CD4-positive, alpha-beta T cell treated with Interleukin-4 for 1 hour (primary cell): ENCODE measurements at places on chromosomes 11 and 22.

DNA sequence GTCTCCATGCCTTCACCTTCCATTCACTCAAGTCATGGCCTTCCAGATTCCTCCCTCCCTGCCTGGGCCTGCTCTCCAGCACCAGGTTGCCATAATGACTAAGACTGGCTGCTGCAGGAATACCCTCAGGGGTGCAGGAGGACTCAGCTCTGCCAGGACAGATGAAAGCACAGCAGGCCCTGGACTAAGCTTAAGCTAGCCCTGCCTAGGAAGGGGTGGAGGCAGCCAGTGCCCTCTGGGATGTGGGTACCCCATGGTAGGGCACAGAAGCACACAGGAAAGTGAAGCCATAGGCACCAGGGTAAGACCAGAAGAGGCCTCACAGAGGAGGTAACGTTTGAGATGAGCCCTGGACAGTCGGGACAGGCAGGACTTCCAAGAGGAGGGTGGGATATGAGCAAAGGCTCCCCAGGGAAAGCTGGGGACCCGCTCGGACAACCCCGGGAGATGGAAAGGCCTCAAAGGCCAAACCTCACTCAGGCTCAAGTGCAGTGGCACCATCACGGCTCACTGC is 3.0 kb upstream of the RIN1 start:
- no peak for DNase-seq

- no peak for DNase-seq
Observed at GRCh38 chr11:118175993-118176777, at the start of gene SCN2B. Gene SCN2B (minus strand): TSS chr11:118176639. CDS start chr11:118176431, 208 bp downstream.

DNA sequence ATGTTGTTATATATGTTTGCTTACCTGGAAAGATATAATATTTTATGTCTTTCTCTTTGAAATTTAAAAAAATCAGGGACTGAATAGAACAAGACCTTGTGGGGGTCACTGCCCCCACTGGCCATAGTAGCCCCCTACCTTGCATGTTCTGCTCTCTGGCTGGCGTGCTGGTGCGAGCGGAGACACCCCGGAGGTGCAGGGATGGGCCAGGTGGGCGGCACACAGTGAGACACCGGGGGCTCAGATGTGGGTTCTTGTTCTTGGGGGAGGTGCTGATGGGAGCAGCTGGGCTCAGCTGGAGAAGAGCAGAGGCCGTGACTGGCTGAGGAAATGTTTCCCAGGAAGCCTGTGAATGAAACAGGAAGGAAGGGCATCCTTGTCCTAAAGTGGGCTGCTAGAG is 20.2 kb downstream of the GAB4 start:
- no peak for DNase-seq

DNA sequence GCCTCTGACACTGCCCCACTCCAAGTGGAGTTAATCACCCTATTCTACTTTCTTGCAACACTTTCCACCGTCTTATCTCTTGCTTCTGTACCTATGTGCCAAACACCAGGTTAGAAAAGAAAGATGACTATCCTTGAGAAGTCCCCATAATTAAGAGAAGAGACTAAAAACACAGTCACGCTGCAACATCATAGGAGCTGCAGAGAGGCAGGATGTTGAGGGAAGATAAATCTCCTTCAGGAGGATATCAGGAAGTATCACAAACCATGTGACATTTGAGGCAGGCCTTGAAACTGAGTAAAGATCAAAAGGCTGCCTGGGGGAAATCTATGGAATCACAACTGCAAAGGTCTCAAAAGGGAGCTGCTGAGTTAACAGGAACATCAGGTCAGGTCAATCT is 24.8 kb downstream of the GAB2 start:
- no peak for DNase-seq

DNA sequence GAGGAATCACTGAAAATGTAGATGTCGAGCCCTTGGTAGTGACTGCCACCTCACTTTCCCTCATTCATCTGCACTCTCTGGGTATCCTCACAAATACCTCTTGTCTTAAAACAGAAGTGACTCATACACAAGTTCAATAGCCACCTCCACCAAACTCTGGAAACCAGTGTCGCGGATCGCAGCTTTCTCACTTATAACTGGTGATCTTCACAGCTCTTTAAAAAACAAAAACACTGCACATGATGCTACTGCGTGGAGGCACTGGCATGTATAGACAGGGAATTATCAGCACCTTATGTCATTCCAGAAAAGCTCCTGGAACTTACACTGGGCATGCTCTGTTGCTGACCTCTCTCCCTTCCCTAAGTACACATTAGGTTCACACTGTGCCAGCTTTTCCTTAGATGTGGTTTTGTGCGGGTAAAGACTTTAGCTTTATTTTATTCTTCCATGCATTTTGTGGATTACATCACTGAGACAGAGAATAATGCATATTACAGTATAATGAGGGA is 425.5 kb upstream of the CADM1 start:
- no peak for DNase-seq
